ENCODE measurements at places on chromosomes 5 and 9.
A peak's percentile ranks its signal among the peaks of the same experiment; 100 is the strongest.

DNA sequence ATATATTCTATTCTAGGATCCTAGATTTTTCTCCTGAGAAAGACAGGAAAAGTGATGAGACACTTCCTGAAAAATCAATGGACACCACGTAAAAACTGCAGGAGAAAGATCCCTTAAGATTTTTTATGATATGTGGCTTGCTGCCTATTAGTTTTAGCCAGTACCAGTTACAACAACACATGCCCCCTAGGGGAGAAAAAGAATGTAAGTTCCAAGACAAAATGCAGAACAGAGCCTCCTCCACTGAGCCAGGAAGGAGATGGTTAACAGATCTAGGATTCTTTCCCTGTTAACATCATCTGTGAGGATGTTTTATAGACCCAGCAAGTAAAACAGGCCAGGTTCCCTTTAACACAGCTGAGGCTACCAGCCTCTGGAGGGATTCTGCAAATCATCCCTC lies 574.7 kb downstream of the TLE4 start:
- DNase-seq, result peak; percentile 67

DNA sequence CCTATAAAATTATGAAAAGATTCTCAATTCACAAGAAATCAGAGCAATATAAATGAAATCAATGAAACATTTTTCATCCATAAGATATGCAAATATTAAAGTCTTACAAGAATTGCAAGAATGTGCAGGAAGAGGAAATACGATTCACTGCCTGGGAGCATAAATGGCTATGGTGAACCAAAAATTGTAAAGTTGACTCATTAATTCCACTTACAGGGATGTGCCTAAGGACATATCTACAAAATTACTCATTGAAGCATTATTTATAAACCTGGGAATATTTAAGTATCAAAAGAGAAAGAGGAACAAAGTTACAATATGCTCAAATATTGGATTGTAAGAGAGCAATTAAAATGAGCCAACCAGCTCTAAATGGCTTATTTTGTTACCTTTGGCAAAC lies 6.9 kb upstream of the NIPSNAP3A start:
- no peak for DNase-seq

GRCh38 chr9:121262423-121262822 lies 5.5 kb upstream of the GSN start:
- no peak for DNase-seq

GRCh38 chr9:115877852-115878438 lies 275.6 kb upstream of the PAPPA start:
- DNase-seq, result no peak

- no peak for DNase-seq
These were observed 22.0 kb downstream of the SREK1IP1 start for GRCh38 chr5:64746446-64746845.

- DNase-seq, result peak; percentile 93
These were observed 6.3 kb upstream of the TTLL11 start for GRCh38 chr9:122099271-122099869.

DNA sequence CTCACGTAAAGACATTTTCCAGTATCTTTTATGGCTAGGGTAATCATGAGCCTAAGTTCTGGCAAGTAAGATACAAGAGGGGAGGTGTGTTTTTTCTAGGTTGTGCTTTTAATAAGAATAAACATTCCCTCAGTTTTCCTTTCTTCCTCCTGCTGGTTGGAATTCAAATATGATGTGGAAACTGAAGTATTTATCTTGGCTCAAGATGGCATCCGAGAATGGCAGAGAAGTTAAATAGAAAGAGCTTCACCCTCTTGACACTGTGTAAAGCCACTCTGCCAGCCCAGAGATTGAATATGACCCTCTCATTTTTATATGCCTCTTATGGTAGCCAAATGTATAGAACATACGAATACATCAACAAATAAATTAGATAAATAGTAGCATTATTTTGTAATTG lies 438.4 kb downstream of the ISL1 start:
- no peak for DNase-seq

DNA sequence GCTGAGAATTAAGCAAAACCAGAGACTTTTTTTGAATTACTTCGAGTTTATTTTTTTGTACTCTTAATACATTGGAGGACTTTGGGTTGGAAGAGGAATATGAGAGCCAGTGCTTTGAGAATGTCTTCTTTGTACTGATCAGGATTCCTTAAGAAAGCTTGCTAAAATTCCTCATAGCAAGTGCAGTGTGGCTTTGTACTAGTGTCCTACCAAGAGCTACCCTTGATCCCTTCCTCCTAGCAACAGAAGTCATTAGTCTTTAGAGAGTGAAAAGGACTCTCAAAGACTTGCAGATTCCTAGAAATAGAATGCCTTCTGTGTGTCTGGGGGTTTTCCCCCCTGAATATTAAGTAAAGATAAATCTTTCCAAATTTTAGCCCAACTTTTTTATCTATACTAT lies 276.1 kb downstream of the ARHGAP26 start:
- DNase-seq, result no peak

GRCh38 chr9:114546851-114547250 lies 40.7 kb upstream of the ATP6V1G1 start:
- no peak for DNase-seq

DNA sequence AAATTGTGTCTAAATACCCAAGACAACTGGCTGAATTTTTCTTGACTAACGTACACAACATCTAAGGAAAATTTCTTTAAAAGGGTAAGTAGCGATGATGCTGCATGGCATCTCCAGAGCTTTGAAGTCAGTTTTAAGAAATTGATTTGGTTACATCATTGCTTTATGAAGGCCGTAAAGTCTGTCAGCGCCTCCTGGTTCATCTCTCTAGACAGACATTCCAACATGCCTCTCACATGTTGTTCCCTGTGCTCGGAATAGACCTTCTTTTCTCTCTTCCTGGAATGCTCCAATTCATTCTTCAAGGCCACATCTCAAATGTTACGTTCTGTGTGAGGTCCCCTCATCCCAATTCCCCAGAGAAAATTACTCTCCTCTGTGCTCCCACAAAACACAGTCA lies 108.7 kb upstream of the SSBP2 start:
- DNase-seq, result no peak

DNA sequence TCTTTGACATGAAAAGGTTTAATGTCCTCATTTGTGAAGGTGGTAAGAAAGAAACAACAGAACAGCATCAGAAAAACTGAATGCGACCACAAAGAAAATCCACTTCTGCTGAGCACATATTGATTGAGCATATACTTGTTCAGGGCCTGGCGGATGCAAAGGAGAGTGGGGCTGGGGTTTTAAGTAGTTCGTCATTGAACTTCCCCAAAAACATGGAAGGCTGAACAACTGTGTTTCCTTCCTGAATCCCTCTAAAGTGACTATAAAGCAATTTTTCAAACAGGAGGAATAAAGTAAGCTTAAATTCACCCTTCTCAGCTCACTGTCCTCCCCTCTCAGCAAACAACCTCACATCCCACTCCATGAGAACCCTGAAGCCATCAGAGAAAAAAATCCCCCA lies 262.9 kb downstream of the AGTPBP1 start:
- no peak for DNase-seq

DNA sequence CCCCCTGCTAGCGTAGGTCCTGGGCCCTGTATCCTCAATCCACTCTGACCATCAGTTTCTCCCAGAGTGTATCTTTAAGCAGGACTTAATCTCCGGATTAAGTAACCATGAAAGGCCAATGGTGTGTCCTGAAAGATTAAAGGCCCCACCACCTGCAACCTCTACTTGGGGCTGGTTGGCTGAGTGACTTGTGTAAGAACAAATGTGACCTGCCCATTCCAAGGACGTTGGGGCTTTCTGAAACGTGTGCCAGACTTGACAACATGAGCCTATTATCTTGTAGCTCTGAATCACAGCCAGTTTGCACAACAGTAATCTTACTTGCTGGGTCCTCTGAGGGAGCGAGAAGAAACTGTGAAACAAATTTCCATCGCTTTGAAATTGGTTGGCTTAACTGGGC lies 3.1 kb upstream of the PRELID2 start:
- DNase-seq, result no peak

GRCh38 chr9:91905991-91906469 lies 44.0 kb downstream of the ROR2 start:
- no peak for DNase-seq

- DNase-seq, result no peak
These were observed 50.7 kb downstream of the KLF9 start for GRCh38 chr9:70363760-70364159.

- DNase-seq, result no peak
These were observed 171.5 kb downstream of the SSBP2 start for GRCh38 chr5:81579262-81579924.

GRCh38 chr9:88537761-88538091 lies 2.7 kb downstream of the NXNL2 start:
- peak; percentile 38 for DNase-seq

GRCh38 chr9:78510035-78510434 lies 213.1 kb downstream of the PSAT1 start:
- no peak for DNase-seq

DNA sequence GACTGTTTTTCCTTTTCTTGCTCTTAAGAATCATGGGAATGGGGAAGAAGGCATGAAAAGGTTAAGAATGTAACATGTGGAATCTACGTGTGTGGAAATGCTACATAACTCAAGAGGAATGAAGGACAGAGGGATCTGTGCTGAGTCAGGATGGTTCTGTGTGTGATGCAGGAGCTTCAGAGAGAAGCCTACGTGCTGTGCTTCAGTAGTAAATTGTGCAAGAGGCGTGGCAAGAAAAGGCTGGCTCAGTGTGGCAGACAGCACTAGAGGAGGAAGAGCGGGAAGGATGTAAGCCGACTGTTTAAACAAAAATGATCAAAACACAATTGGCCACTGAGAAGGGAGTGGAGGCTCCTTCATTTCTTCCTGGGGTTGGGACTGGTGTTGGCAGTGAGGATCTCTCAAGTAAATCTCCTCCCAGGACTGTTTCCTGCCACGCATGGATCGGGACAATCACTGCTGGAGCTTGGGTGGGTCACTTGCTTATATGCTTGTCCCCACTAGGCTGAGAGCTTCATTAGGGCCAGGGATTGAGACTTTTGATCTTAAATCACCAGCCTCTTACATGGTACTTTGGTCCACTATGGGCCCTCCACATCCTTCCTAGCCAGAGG lies 59.4 kb upstream of the BASP1 start:
- no peak for DNase-seq

DNA sequence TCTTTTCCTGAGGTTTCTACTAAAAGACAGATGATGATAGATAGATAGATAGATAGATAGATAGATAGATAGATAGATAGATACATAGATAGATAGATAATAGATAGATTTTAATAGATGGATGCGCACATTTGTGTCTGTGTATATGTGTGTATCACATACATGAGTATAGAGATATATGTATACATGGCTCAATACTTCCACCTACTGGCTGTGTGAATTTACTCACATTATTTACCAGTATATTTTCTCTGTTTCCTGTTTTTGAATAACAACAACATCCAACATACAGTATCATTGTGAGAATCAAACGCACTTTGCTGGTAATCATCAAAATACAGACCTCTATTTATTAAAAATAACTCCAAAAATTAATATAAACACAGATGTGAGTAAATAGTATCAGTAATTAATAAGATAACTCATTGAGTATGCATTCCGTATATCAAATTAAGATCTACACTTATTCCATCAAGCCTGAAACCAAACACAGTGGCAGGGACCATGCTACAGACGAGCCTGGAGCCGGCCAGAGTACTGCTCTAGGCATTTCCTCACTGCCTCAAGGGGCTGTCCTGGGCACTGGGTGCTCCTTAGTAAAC lies 338.0 kb downstream of the SEMA5A start:
- peak; percentile 64 for DNase-seq

DNA sequence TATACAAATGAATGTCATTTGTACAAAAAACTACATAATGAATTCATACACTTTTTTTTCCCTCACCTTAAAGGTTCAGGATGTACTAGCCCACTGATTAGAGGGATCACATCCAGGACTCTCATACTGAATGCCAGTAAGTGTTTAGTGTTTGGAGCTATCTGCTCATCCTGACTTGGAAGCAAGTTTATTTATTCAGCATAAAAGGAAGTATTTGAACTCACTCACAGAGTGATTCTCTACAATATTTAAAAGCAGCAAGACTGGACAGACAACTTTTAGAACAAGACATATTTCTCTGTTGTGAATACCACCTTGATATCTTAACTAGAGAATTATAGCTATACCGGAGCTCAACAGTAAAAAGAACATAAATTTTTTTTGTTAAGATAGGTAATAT lies 14.8 kb upstream of the IQGAP2 start:
- DNase-seq, result no peak

DNA sequence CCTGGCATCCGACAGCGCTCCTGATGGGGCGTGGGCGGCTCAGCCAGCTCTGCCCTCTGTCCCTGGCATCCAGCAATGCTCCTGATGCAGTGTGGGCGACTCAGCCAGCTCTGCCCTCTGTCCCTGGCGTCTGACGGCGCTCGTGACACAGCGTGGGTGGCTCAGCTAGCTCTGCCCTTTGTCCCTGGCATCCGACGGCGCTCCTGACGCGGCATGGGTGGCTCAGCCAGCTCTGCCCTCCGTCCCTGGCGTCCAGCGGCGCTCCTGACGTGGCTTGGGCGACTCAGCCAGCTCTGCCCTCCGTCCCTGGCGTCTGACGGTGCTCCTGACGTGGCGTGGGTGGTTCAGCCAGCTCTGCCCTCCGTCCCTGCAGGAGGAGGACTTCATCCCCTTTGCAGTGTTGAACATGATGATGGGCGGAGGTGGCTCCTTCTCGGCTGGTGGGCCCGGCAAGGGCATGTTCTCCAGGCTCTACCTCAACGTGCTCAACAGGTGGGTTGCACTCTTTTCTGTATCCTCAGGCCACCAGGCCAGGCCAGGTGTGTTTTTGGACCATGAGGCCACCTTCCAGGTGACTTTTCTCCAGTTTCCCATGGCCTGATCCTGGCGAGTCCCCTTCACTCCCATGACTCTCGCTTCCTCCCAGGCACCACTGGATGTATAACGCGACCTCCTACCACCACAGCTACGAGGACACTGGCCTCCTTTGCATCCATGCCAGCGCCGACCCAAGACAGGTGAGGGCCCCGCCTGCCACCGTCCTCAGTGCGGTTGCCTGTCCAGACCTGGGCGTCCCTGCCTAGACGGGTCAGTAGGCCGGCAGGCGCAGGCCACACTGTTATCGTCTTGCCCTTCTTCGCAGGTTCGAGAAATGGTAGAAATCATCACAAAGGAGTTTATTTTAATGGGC lies 8.0 kb downstream of the PMPCA start:
- DNase-seq, result no peak

GRCh38 chr5:159638954-159639559 lies 277.2 kb upstream of the ADRA1B start:
- no peak for DNase-seq

GRCh38 chr5:152625696-152626095 lies 220.6 kb upstream of the NMUR2 start:
- no peak for DNase-seq

DNA sequence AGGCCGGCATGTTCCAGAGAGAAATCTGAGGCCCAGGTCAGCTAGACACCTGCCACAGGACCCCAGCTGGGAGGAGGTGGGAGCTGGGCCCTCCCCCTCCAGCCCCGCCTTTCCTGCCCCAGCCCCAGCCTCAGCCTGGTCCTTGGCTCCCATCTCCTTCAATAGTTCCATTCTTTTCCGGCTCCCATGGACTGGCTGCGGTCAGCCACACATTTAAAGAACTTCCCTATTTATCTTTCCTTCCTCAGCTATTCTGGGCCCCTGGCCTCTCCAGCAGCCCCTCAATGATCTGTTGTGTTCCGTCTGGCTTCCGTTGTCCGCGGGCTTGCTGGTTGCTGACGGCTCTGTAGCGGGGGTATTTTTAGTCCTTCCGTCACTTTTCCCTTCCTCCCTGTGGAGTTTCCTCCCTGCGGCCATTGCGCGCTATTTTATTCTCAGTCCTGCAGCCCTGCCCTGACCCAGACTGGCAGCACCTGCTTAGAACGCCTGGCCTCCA lies 73.8 kb downstream of the AMBP start:
- DNase-seq, result no peak
